ENCODE measurements at places on chromosomes 1 and 21. TPM values are rescaled to one million over a fixed set of nuclear protein-coding genes. Genes with fewer than 3 reads are reported as not detected.

DNA sequence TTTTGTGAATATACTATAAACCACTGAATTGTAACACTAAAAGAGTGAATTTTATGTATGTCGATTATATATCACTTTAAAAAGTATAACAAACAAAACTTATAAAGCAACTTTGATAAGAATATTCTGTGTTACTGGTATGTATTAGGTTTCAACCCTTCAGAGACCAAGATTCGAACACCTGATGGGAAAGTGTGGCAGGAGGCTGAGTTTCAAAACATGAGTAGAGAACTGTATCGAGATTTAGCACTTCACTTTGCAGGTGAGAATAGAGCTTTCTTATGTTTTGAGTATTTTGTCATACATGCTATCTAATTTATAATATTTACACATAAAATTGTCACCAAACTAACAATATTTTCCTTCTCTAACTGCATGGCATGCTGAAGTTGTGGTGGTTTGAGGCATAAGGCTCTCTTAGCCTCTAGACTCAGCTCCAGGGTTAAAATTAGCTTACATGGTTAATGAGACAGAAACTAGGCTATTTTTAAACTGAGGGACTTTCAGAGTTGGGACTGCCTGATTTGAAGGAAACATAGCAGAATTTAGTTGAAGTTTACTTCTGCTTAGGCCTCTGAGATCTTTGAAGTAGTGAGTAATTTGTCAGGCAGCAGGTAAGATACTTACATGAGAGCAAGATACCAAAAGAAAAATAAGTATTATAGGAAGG is 48.6 kb downstream of the CEP350 start:
- no peaks in the 10 kb centered on the region for H3K27me3 ChIP-seq
- peak overlapping the region; percentile 26 for H3K27ac ChIP-seq
- no peak overlapping the region for H3K4me3 ChIP-seq
- DNase-seq: no peak

GRCh38 chr1:71074681-71075080 is 6.2 kb downstream of the ZRANB2 start:
- peak overlapping the region; percentile 69 for H3K27ac ChIP-seq
- no peak overlapping the region for H3K4me3 ChIP-seq
- DNase-seq: no peak
- no peaks in the 10 kb centered on the region for H3K27me3 ChIP-seq
- H3K36me3 ChIP-seq: peaks cover 41% of the 10 kb centered on the region

DNA sequence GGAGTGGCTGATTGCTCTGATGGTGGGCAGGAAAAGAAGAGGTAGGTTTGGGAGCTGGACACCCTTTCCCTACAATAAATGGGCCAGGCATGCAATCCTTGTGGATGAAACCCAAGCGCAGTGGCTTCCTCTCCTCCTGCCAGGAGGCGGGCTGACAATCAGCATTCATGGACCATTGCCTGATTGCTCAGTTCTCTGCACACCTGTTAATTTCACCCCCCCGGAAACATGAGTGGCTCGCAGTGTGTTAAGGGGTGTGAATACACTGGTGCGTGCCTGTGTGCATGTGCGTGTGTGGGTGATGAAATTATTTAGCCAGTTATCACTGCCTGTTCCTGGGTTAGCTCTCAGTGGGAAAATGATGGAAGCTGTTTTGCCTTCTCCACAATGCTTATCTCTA is 310.7 kb downstream of the PCP4 start:
- H3K4me1 ChIP-seq: no peaks in the 10 kb centered on the region
- no peaks in the 10 kb centered on the region for H3K27me3 ChIP-seq
- H3K27ac ChIP-seq: no peak overlapping the region
- no peak overlapping the region for H3K4me3 ChIP-seq

DNA sequence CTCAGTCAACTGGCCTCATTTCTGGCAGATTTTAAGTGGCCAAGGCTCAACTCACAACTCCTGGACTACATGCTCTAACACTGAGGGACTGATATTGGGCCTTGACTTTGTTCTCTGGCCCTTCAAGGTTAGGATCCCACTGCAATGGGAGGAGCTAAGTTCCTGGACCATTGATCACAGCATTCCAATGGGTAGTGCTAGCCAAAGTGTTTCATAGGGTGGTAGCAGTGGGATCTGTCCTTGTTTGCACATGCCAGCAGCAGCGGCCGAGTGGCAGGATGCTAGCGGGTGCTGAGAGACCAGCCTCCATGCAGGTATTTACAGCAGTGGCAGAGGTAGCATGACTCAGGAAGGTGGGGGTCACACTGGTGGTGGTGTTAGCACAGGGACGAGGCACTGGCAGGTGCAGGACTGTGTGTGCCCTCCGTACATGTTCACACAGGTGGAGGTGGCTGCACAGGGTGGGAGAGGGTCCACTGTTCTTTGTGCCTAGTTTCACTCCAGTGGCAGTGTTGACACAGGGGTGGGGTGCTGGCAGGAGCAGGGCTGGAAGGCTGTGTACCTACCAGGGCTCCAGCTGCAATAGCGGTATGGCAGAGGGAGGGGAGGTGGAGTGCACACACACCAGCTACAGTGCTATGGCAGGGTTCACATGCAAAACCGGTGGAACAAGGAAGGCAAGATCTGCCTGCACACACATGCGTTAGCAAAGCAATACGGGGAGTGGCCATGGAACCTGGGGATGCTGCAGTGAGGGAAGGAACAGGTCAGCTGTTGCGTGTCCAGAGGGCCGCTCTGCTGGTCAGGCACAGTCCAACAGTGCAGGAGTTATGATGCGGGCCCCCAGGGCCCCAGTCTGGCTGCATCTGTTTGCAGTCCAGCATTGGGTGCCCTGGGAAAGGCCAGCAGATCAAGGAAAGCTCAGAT is 51.7 kb downstream of the COL24A1 start:
- H3K4me1 ChIP-seq: no peaks in the 10 kb centered on the region
- H3K27ac ChIP-seq: no peak overlapping the region
- DNase-seq: no peak
- no peak overlapping the region for H3K4me3 ChIP-seq

- no peak overlapping the region for H3K4me3 ChIP-seq
- H3K27ac ChIP-seq: no peak overlapping the region
- peak; percentile 42 for DNase-seq
- H3K36me3 ChIP-seq: peaks cover 13% of the 10 kb centered on the region
- H3K27me3 ChIP-seq: no peaks in the 10 kb centered on the region
Measured at GRCh38 chr1:6646499-6647148, 22.0 kb downstream of the THAP3 start.

GRCh38 chr1:246705368-246705767 is 18.8 kb upstream of the SCCPDH start:
- no peak overlapping the region for H3K27ac ChIP-seq
- H3K4me1 ChIP-seq: peaks cover 2% of the 10 kb centered on the region
- H3K4me3 ChIP-seq: no peak overlapping the region
- no peaks in the 10 kb centered on the region for H3K36me3 ChIP-seq

DNA sequence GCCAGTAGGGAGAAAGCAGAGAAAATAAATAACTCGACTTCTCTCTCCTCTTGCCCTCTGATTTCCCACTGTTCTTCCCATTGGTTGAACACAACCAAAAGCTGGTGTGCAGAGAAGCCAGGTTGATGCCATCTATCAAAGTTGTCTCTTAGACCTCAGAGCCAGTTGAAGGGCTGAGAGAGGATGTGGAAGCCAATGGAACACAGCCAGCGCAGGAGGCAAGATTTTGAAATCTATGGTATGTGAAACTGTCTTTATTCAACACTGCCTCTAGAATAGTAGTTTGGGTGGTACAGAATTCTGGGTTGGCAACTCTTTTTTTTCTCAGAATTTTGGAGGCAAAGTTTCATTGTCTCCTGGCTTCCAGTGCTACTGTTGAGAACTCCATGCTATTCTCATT is 11.3 kb upstream of the SMAP2 start:
- H3K27me3 ChIP-seq: no peaks in the 10 kb centered on the region
- H3K4me1 ChIP-seq: peaks cover 14% of the 10 kb centered on the region
- no peak overlapping the region for H3K27ac ChIP-seq
- no peak for DNase-seq
- peaks cover 13% of the 10 kb centered on the region for H3K36me3 ChIP-seq

DNA sequence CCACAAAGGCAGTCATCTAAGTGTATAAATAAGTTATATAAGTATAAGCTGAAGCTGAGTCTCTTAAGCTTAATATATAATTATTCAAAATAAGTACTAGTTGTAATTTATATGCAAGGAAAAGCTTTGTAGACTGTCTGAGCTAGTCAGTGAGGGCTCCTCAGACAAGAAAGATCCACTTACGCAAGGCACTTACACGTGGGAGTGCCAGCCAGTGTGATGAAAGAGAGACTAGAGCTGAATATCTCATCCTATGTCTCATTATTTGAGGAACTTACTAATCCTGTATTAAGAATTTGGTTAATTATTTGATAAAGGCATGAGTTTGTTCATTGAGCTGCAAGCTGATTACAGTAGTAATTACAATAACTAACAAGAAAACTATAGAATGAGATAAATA is 146.9 kb downstream of the PDE4B start:
- H3K4me1 ChIP-seq: no peaks in the 10 kb centered on the region
- no peak overlapping the region for H3K4me3 ChIP-seq
- peaks cover 8% of the 10 kb centered on the region for H3K27me3 ChIP-seq
- no peak overlapping the region for H3K27ac ChIP-seq

- no peak overlapping the region for H3K4me3 ChIP-seq
- H3K4me1 ChIP-seq: peaks cover 57% of the 10 kb centered on the region
- H3K27ac ChIP-seq: no peak overlapping the region
- H3K27me3 ChIP-seq: no peaks in the 10 kb centered on the region
- peaks cover 7% of the 10 kb centered on the region for H3K36me3 ChIP-seq
Measured at GRCh38 chr1:113786069-113786468, 26.2 kb downstream of the RSBN1 start.

DNA sequence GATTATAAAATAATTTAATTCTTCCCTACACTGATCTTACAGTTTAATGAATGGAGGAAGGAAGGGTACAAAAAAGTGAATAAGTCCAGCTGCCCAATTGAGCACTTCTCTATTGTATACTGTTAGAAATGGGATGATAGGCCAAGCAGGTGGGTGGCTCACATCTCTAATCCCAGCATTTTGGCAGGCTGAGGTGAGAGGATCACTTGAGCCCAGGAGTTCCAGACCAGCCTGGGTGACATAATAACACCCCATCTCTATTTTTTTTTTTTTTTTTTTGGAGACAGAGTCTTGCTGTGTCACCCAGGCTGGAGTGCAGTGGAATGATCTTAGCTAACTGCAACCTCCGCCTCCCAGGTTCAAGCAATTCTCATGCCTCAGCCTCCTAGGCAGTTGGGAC is 57.5 kb downstream of the ATP2B4 start:
- H3K27ac ChIP-seq: no peak overlapping the region
- peaks cover 7% of the 10 kb centered on the region for H3K36me3 ChIP-seq
- DNase-seq: no peak
- no peak overlapping the region for H3K4me3 ChIP-seq
- H3K27me3 ChIP-seq: no peaks in the 10 kb centered on the region
- H3K4me1 ChIP-seq: peaks cover 25% of the 10 kb centered on the region

GRCh38 chr1:8409106-8409505 is 91.2 kb downstream of the SLC45A1 start:
- H3K27me3 ChIP-seq: no peaks in the 10 kb centered on the region
- DNase-seq: peak; percentile 36
- H3K36me3 ChIP-seq: peaks cover 13% of the 10 kb centered on the region
- peak overlapping the region; percentile 47 for H3K4me3 ChIP-seq
- peaks cover 70% of the 10 kb centered on the region for H3K4me1 ChIP-seq

DNA sequence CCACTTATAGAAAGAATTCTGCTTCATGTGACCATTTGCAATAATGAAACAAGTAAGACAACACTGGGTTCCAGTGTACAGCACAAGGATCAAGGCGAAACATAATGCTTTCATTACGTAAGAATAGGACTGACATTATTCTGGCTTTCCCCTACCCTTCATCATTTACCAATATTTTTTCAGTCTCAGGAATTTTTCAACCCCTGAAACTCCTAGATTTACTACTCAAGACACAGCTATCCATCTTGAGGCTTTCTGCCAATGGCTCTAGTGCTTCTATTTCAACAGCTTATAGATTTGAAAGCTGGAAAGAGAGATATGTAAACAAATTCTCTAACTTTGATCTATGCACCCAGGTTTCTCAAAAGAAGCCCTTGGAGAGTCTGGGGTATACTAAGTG is 48.4 kb downstream of the WLS start:
- no peak overlapping the region for H3K27ac ChIP-seq
- H3K4me3 ChIP-seq: no peak overlapping the region
- H3K27me3 ChIP-seq: peaks cover 11% of the 10 kb centered on the region
- H3K4me1 ChIP-seq: no peaks in the 10 kb centered on the region

DNA sequence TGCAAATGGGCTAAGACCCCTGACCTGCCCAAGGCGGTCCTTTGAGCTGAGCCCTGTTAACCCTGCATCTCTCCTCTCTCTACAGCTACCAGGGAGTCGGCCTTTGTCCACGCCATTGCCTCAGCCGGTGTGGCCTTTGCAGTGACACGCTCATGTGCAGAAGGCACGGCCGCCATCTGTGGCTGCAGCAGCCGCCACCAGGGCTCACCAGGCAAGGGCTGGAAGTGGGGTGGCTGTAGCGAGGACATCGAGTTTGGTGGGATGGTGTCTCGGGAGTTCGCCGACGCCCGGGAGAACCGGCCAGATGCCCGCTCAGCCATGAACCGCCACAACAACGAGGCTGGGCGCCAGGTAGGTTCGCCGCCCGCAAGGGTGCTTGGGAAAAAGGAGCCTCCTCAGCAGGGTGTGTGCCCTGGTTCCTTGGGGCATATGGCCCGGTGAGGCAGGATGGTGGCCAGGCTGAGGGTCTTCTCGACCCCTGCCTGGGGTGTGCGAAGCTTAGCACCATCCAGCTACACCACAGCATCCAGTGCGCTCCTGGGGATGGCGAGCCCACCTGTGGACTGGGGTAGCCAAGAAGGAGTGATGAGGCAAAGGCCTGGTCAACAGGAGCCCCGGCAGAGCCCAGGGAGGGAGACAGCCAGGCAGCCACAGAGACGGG is 31.8 kb upstream of the ARF1 start:
- H3K27ac ChIP-seq: no peak overlapping the region
- H3K27me3 ChIP-seq: peaks cover 17% of the 10 kb centered on the region
- H3K4me3 ChIP-seq: no peak overlapping the region
- no peak for DNase-seq
- no peaks in the 10 kb centered on the region for H3K4me1 ChIP-seq

DNA sequence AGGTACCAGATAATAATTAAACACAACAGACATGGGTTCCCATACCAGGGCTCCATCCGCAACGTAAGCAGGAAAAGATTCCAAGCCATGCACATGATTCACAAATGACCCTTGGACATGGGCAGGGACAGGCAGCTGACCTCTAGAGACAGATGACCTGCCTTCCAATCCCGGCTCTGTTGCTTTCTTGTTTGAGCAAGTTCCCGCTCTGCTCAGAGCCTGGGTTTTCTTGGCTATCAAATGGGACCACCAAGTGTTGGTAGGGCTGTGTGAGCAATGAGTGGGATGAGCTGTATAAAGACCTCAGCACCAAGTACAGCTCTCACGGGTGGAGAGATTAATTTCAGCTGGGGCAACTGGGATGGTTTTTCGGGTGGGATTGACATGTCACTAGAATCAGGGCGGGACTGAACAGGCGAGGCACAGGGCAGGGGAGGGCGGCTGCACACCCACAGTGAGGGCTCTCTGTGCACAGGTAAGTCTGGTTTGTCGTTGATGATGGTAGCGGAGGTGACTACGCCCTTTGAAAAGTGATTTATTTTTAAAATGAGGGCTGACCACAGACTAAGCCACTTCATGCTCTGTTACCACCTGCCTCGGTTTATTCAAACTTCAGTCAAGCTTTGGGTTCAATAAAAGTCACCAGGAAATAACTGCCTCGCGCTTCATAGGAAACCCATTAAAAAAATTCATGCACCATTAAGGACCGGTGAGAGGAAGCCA is 57.5 kb upstream of the IFFO2 start:
- DNase-seq: no peak
- H3K4me1 ChIP-seq: peaks cover 35% of the 10 kb centered on the region
- no peak overlapping the region for H3K27ac ChIP-seq
- peaks cover 2% of the 10 kb centered on the region for H3K27me3 ChIP-seq
- H3K36me3 ChIP-seq: no peaks in the 10 kb centered on the region

C1orf53 gene
- total RNA-seq: not detected

TMEM269 gene
- 0.57 TPM for total RNA-seq

DCST1 gene
- total RNA-seq: not detected

ETV3L gene
- not detected for total RNA-seq

LDLRAD1 gene
- not detected for total RNA-seq

Data from activated naive CD4-positive, alpha-beta T cell treated with anti-CD3 and anti-CD28 coated beads for 36 hours (primary cell).